Activated CD8-positive, alpha-beta T cell treated with anti-CD3 and anti-CD28 coated beads, Interleukin-2, amount 10 ng/mL, durations not matched to agents 7 days and 5 days (primary cell): ENCODE measurements at places on chromosomes 3 and 15. TPM values are rescaled to one million over a fixed set of nuclear protein-coding genes. Genes with fewer than 3 reads are reported as not detected.
A peak's percentile ranks its signal among the peaks of the same experiment; 100 is the strongest.

GRCh38 chr3:45191924-45192417 is 34.1 kb downstream of the TMEM158 start:
- no peak for DNase-seq

GRCh38 chr3:45479621-45480035 is 91.3 kb downstream of the LARS2 start:
- DNase-seq, result no peak

CHRFAM7A gene
- total RNA-seq, result 2.3 TPM

STAC gene
- not detected for total RNA-seq

- no peak for DNase-seq
Observed at GRCh38 chr3:113227146-113227545, 15.8 kb downstream of the BOC start.

DNA sequence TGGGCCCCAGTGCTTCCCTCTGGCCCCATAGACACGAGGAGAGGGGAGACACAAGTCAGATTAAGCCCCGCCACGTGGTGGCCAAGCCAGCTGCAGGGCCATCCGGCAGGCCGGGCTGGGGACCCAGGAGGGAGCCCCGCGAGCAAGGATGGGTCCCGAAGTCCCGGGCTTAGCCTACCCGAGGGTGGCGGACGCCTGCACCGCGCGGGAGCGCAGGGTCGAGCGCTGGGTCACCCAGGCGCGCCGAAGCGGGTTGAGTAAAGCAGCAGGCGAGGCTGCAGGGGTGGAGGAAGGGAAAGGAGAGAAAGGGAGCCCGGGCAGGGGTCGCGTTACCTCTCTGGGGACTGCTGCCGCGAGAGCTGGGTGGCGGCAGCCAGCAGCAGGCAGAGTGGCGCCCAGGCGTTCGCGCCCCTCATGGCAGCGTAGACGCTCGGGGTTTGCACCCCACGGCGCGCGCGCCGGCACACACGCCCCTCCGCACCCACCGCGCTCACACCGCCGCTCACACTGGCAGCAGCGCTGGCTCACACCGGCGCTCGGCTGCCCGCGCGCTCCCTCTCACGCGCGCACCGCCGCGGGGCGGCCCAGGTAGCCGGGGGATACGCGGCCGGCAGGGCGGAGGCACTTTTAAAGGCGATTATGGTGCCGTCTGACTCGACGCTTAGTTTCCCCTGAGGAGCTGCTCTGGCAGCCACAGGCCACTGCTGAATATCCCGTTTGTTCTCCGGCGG is at the start of gene PCOLCE2:
TSS of gene PCOLCE2 (minus strand) at position 603 of the 731 bp plus-strand sequence. CDS start at position 416, 187 bp downstream.
- peak; percentile 24 for DNase-seq

GRCh38 chr3:143525408-143525807 is 322.9 kb downstream of the SLC9A9 start:
- no peak for DNase-seq
